ENCODE measurements at places on chromosomes 4 and X. TPM values are rescaled to one million over a fixed set of nuclear protein-coding genes. Genes with fewer than 3 reads are reported as not detected.

FOXP3 gene
- total RNA-seq: not detected

SSX3 gene
- not detected for total RNA-seq

FABP2 gene
- total RNA-seq: not detected

MMRN1 gene
- total RNA-seq: not detected

CXCL10 gene
- 0.28 TPM for total RNA-seq

CLIC2 gene
- total RNA-seq: under 0.01 TPM

SLC7A11 gene
- total RNA-seq: 24.7 TPM

DHRSX gene
- 28.3 TPM for total RNA-seq

PCDH10 gene
- 0.90 TPM for total RNA-seq

MAGEA4 gene
- not detected for total RNA-seq

DCLK2 gene
- total RNA-seq: 11.3 TPM

RTL3 gene
- total RNA-seq: 1.1 TPM

FREM3 gene
- not detected for total RNA-seq

PPP1R2C gene
- total RNA-seq: not detected

CXCL1 gene
- not detected for total RNA-seq

BRCC3 gene
- 24.7 TPM for total RNA-seq

CSAG2 gene
- not detected for total RNA-seq

HADH gene
- 6.7 TPM for total RNA-seq

CENPC gene
- 6.6 TPM for total RNA-seq

NR0B1 gene
- total RNA-seq: not detected

CT45A5 gene
- not detected for total RNA-seq

LRIT3 gene
- not detected for total RNA-seq

WDR1 gene
- total RNA-seq: 782 TPM

TMEM31 gene
- not detected for total RNA-seq

WWC2 gene
- total RNA-seq: 28.1 TPM

SPANXD gene
- not detected for total RNA-seq

TKTL1 gene
- not detected for total RNA-seq

GPC4 gene
- 0.54 TPM for total RNA-seq

P2RY4 gene
- not detected for total RNA-seq

Data from IMR-90 (cell line).